ENCODE measurements at places on chromosomes 16 and 17.

DNA sequence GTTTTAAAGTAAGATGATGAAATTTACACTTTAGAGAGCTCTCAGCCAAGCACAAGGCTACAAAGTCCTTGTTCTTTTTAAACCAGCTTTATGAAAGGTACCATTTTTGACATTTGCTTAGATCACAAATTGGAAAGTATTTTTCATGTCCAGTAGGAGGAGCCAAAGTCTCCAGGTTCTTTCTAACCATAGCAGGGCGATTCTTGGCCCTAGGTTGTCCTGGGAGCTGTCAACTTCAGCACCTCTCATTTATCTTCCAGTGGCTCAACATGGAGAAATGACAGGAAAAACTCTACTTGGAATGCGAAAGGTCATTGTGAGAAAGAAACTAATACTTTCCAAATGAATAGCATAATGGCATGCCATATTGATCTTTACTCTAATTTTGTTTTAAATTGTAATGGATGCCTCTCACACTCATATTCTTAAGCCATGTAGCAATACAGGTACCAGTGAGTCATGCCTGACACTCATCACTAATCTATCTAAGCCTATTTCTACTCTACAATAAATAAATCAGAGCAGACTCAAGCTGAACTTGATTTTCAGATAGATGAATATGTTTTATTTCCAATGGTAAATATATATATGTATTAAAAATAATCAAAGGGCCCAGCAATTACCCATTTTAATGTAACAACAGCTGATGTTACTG, 919.1 kb upstream of the EEF2KMT start:
- DNase-seq = no peak

GRCh38 chr17:9577373-9577709, 899 bp downstream of the CFAP52 start:
- no peak for DNase-seq

- peak; percentile 8 for DNase-seq
Measured at GRCh38 chr17:37541880-37542660, 52.4 kb downstream of the DUSP14 start.

DNA sequence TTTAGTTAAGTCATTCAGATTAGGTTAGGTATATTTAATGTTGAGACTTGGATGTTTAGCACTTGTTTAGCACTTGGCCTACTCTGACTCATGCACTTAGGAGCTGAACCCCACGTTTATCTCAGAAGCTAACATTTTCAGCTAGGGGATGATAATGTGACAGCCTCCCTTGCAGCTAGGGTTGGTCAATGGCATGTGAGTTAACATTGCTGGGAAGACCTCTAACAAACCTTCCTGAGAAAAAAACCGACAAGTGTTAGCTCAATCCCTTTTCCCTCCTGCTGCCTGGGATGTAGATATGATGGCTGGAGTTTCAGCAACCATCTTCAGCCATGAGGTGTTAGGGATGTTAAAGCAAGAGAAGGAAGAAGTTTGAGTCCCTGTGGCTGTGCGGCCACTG, 185.0 kb upstream of the FOXF1 start:
- no peak for DNase-seq

GRCh38 chr16:48099455-48099854, 56.3 kb downstream of the ABCC12 start:
- no peak for DNase-seq

DNA sequence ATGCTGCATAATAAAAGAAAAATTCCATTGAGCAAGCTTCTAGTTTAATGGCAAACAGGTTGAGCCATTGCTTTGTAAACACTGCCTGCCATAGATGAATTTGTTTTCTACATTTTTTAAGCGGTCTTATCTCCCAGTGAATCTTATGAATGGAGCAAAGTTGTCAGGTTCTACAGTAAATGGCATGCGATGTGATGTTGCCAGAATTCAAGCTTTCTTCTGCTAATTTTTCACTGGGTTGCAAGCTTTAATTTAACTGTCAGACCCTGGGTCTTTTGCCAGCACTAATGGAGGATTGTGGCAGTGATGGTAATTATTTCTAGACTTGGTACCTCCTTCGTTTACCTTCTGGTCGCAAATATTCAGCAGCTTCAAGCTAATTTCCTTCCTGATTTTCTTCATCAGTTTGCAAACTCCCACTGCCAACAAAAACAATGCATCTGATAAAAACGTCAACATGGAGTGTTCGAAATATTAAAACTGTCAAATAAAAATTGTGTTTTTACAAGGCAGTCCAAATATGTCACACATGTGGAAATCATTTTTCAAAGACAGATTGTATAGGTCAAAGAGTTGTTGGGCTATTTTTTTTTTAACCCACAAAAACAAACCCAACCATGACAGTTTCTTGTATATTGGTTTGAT, 274.2 kb upstream of the ERCC4 start:
- DNase-seq = no peak

GRCh38 chr16:17423221-17423620, 47.5 kb downstream of the XYLT1 start:
- DNase-seq = no peak

GRCh38 chr17:3447625-3448024, 14.0 kb upstream of the OR1E2 start:
- peak; percentile 35 for DNase-seq

GRCh38 chr17:82357394-82357793, 1.7 kb upstream of the TEX19 start:
- DNase-seq = no peak

DNA sequence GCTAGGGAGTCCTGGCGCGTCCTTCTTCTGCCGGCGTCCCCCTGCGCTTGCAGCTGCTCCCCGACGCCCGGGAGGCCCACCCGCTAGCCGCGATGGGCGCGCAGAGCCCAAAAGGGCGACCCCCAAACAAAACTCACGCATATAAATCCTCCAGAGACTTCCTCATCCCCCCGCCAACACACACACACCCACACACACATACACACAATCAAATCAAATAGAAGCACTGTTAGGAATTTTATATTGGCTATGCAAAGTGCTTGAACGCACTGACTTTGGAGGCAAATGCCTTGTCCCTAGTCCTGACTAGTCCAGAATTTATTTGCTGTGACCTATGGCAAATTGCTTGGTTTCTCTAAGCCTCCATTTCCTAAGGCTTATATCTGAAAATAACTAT, 23.8 kb upstream of the CRYM start:
- DNase-seq = no peak
